ENCODE measurements at places on chromosomes 7 and 10. TPM values are rescaled to one million over a fixed set of nuclear protein-coding genes. Genes with fewer than 3 reads are reported as not detected.

Gene ACHE
- total RNA-seq, result 2.2 TPM

Gene SEMA3D
- total RNA-seq, result 2.6 TPM

Gene AIFM2
- 9.8 TPM for total RNA-seq

Gene FEZF1
- total RNA-seq, result not detected

Gene LEP
- not detected for total RNA-seq

Gene EN2
- not detected for total RNA-seq

Gene LRRTM3
- not detected for total RNA-seq

Gene EPHA1
- under 0.01 TPM for total RNA-seq

Gene SIRT1
- total RNA-seq, result 12.6 TPM

Gene EBF3
- total RNA-seq, result 16.5 TPM

Gene GPR37
- 4.5 TPM for total RNA-seq

Gene SMURF1
- total RNA-seq, result 25.0 TPM

Gene DPP6
- total RNA-seq, result not detected

Gene IQUB
- total RNA-seq, result 0.83 TPM

Gene SPDYE1
- not detected for total RNA-seq

Gene ZKSCAN1
- 44.7 TPM for total RNA-seq

Gene DGKB
- total RNA-seq, result 0.15 TPM

Gene CYP26C1
- total RNA-seq, result not detected

Gene GDF10
- total RNA-seq, result 44.9 TPM

Gene FAM25C
- total RNA-seq, result not detected

Gene PDAP1
- total RNA-seq, result 46.3 TPM

Gene TAS2R5
- total RNA-seq, result 1.7 TPM

Gene RSPH10B2
- total RNA-seq, result under 0.01 TPM

Gene VSIR
- total RNA-seq, result 15.1 TPM

Gene MBL2
- not detected for total RNA-seq

Gene PHYH
- total RNA-seq, result 29.3 TPM

Gene PIP
- total RNA-seq, result not detected
